Activated CD4-positive, alpha-beta T cell treated with anti-CD3 and anti-CD28 coated beads for 1 hour (primary cell): ENCODE measurements at places on chromosomes 1 and 21.

GRCh38 chr1:225882694-225883615 lies 775 bp upstream of the TMEM63A start:
- DNase-seq = no peak

DNA sequence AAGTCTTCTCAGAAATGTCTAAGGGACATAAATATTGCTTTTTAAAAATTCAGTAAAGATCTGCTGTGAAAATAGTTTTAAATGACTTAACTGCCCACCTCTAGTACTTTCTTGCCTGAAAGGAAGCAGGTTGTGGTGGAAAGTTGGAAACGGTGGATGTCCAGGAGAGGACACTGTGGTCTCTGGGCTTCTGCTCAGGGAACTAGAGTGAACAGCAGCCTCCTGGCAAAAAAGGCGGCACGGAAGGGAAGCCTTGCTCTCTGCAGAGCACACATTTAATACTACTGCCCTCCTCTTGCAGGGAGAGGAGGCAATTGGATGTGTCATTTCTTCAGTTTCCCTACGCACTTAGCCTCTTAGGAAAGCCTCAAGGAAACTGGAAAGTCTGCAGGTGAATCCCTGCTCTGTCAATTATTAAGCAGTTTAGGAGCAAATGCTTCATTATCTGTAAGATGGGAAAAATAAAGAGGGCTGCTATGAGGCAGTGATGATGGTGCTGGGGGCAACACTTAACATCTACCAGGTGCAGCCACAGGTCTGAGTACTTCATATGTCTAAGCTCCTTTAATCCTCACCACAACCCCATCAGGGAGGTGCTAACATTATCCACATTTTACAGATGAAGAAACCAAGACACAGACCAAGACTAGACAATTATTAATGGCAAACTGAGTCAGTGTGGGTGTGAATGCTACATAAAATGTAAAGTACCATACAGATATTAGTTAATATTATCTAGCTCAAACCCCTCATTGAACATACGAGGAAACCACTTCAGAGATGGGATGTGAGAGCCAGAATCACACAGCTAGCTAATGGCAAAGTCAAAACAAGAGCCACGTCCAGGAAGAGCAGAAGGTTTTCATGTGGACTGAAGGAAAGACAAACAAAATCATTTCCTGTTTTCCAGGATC lies 108.9 kb upstream of the ADAR start:
- DNase-seq = no peak

DNA sequence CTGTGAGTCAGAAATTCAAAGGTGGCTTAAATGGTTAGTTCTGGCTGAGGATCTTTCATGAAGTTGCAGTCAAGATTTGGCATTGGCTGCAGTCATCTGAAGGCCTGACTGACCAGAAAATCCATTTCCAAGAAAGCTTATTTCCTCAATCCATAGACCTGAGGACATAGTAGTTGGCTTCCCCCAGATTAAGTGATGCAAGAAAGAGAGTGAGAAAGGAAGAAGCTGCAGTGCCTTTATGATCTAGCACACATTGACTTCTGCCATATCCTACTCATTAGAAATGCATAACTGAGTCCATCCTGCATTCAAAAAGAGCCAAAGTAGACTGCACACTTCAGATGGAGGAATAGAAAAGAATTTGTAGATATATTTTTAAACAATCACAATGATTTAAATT lies 222.6 kb downstream of the COL24A1 start:
- no peak for DNase-seq

DNA sequence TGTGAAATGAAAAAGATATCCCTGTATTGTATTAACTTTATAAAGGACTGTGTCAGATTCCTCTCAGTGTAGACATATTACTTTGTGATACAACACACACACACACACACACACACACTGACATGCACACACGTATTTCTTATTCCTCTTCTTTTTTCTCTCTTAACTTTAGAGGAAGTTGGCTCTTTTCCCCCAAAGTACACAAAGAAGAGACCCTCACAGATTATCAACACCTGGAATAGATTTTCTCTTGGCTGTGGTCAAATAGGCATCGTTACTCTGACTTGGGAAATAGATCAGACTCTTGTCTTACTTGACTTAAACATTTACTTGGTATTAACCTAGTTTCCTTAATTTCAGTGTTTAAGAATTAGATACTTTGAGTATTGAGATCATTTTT lies 792.8 kb downstream of the ADGRL2 start:
- no peak for DNase-seq

- DNase-seq = no peak
Observed at GRCh38 chr1:96772972-96773371, 51.4 kb downstream of the PTBP2 start.

DNA sequence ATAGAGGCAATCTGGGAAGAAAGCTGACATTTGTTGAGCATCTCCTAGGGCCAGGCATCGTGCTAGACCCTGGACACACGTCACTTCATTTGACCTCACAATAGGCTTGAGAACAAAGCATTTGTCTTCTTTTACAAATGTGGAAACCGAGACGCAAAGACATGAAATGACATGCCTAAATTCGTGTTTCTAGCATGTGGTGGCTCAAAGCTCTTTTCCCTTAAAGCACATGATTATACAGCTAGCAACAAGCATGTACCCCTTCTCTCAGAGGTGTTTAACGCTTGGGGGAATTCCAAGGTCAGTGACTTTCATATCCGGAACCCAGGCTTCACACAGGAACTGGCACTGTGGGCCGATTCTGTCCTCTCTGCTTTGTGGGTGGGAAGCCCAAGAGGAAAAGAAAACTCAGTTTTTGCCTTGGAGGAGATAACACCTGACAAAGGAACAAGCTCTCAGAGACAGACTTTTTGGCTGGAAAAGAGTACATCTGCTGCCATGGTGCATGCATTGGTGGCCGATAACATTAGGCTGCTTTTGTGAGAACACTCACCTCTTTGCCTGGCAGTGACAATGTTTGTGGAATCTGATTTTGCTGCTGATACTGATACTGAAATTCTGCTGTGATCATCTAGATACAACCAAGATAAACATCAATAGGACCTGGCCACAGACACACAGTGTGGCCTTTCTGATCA lies 15.4 kb upstream of the CD2 start:
- DNase-seq = peak; percentile 45

GRCh38 chr1:206461602-206462455 lies 8.4 kb upstream of the IKBKE start:
- peak; percentile 51 for DNase-seq

- no peak for DNase-seq
Observed at GRCh38 chr1:27624467-27625178, 10.4 kb downstream of the FGR start.

DNA sequence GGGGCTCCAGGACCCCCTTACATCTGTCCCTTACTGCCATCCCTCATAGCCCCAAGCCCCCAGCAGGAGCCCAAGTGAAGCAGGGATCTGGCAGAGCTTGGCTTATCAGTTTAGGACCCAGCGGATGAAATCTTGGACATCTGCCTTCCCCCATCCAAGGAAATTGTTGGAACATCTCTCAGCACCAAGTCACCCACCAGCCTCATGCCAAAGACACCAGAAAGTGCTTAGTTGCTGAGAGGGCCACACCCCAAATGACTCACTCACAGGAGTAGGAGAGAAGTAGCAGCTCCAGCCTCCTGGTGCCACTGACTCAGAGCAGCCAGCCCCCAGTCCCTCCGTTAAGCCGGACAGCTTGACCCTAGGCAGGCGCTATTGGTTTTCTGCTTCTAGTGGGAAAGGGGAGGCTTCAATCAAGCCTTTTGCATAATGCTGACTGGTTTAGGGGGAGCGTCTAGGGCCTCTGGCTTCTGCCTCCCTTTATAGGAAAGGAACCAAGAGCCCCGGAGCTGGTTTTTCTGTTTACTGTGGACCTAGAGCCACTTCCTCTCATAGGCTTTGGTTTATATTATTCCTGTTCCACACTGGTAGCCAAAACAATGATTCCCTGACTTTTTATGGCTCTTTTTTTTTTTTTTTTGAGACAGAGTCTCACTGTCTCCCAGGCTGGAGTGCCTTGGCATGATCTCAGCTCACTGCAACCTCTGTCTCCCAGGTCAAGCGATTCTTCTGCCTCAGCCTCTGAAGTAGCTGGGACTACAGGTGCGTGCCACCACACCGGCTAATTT lies 114.2 kb upstream of the IPO9 start:
- DNase-seq = no peak

DNA sequence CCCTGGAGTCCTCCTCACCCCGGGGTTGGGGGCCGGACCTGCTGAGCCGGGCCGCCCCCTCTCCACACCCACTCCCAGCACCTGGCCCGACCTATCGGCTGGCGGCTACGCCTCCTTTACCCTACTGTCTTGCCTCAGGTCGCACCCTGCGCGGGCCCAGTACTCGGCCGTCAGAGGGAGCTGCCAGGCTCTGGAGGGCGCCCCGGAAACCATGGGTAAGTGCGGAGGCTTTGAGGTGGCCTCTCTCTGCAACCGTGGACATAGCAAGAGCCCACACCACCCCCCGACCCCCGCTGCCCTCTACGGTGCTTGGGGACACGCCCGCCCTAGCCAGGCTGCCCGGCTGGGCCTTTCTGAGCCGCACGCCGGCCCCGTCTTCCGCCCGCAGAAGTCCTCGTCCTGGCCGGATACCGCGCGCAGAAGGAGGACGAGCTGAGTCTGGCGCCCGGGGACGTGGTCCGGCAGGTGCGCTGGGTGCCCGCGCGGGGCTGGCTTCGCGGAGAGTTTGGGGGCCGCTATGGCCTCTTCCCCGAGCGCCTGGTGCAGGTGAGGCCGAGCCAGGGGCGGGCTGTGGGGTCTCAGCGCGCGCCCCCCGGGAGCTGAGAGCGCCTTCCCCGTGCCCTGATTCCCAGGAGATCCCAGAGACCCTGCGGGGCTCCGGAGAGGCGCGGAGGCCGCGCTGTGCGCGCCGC lies at the start of gene SH3D21:
Gene SH3D21 (plus strand): TSS at position 159 of the 692 bp plus-strand sequence. CDS start 53 bp downstream, at position 212.
- DNase-seq = no peak

DNA sequence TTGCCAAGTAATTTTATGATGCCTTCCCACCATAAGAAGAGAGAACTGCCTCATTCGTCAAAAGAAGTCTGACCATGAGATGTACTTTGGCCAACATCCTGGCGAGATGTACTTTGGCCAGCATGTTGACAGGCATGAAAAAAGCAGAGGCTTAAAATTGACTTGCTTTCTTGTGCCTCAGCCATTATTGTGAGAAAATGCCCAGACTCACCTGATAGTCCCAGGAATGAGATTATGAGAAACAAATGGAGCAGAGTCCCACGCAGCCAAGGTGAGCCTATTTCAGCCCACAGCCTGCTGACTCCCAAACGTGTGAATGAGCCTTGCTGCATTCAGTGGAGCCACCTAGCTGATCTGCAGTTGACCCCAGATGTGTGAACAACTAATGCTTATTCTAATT lies 43.5 kb upstream of the ZNF644 start:
- DNase-seq = no peak

DNA sequence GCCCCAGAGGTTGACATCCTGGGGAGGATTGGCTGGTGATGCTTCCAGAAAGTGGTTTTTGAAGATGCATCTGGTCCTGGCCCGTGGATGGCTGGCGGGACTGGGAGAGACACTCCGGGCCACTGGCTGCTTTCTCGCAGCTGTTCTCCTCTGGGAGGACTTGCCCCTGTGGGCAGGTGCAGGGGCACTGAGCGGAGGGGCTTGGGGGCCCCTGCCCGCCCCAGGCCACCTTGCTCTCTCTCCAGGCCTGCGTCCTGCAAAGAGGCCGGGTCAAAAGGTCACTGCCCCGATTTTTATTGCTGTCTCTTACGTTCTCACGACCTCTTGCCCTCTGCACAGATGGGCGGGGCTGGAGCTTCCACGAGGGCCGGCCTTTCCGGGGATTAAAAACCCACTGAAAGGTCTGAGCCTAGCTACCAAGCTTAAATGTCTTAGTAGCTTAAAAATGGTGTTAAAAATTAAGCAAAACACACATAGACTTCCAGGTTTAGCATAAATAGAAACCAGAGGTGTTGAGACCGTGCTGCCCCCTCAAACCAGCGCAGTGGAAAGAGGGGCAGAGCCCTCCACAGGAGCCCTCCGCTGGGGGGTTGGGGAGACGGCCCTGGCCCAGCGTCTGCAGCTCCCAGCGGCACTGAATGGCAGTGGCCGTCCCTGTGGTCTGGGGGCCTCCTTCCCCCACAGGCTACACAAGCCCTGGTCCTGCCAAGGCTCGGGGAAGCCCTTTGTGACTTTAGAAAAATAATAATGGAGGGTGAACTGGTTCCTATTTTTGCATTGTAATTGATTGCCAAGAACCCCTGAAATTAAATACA lies 43.9 kb downstream of the SKI start:
- no peak for DNase-seq

DNA sequence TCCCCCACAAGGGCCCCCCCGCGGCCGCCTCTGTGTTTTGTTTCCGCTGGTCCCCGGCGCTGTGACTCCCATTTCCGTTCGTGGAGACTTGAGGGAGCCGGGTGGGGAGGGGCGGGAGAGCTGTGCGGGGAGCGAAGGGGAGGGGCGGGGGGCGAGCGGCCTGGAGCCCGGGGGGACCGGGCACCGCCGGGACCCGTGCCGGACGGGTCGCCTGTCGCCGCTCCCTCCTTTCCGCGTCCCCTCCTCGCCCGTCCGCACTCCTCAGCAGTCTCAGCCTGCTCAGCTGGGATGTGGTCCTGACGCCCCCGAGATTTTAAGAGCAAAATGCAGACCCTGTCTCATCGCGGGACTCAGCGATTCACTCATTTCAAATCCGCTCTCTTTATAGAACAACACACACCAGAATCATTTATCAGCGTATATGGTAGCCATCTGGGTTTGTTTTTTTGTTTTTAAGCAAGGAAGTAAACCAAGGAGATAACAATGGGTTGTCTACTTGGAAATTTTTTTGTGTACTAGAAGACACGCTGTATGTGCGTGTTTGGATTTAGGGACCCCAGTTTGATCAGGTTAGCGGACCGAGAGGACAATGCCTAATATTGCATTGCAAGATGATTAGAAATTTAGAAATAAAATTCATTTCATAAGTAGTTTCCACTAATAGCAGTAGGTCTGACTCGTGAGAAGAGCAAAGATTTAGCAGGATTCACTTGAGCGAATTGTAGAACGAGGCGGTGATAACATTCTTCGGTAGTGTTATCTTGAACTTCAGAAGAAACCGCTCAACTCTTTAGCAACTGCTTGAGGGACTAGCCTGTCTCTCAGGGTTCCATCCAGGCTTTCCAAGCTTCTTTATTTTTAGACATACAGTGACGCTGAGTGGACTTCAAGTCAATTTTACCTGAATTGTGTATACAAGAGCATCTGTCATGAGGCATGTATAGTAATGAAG lies 1.1 kb downstream of the GABPA start:
- no peak for DNase-seq

DNA sequence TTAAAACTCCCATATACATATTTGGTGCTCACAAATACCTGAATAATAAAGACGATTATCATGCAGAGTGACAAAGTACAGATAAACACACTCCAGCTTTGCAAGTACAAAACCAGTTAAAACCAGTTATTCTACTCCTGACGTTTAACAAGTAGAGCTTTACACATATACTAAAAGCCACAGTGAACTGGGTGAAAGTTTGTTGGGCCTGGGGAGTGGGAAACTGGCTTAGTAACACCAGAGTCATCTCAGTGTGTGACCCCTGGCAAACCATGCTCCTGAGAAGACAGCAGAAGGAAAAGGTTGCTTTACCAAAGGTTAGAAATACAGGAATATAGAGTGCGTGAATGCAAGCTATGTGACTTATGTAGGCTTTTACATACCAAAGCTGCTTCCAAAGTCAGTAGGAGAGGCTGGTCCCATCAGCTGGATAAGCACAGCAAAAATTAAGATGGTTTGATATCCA lies 148.1 kb downstream of the NRIP1 start:
- no peak for DNase-seq

GRCh38 chr1:29275435-29275834 lies 39.1 kb downstream of the PTPRU start:
- DNase-seq = no peak

GRCh38 chr1:170414989-170415709 lies 116.8 kb upstream of the GORAB start:
- DNase-seq = no peak

- no peak for DNase-seq
Observed at GRCh38 chr1:206497363-206497762, 10.0 kb upstream of the RASSF5 start.
